ENCODE measurements at places on chromosomes 13 and 19.

DNA sequence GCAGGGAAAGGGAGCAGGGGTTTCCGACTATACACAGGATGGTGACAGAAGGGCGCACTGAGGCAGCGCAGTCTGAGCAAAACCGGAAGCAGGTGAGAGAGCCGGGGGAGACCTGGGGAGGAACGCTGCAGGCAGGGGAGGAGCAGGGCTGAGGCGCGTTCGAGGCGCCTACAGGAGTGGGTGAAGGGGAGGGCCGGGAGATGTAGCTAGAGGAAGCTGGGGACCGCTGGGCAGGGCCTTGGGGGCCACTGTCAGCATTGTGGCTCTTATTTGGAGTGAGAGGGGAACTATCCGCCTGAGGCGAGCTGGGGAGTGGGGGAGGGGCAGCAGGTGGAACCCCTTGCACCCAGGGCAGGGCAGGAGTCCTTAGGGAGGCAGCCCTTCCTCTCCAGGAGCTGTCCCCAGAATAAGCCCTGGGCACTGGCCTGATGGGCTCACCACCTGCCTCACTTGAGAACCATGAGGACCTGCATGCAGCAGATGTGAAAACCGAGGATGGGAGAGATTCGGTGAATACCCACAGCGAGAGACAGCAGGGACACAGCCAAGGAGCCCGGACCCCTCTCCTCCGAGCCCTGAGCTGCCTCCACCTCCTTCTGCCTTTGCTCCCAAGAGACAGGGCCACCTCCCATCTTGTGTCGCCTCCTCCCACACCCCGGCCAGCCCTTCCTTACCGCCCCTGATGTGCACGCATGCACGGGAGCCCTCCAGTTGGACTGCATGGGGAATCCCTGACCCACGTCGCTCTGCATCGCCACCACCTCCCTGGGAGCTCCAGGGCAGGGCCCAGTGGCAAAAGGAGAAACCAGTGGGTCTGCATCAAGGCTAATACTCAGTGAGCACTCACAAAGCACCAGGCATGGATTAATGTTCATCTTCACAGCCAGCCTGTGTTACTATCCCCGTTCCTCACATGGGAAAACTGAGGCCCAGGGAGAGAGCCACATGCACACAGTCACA, 10.3 kb downstream of the AKT2 start:
- peak; percentile 25 for DNase-seq

DNA sequence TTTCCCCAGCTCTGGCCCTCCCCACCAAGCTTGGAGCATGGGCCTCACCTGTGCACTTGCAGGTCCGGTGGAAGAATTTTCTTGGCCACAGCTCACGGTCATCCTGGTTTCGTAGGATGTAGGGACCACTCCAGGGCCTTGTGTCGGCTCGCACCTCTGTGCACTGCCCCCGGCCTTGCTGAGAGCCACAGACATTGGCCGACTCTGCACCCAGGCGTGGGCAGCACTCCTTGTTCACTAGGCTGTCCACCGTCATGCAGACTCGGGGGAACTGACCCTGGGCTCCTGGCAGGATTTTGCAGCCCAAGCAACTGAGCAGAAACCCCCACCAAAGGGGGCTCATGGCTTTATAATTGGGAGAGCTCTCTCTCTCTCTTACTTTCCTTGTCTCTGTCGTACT, 569 bp downstream of the DCT start:
- no peak for DNase-seq

DNA sequence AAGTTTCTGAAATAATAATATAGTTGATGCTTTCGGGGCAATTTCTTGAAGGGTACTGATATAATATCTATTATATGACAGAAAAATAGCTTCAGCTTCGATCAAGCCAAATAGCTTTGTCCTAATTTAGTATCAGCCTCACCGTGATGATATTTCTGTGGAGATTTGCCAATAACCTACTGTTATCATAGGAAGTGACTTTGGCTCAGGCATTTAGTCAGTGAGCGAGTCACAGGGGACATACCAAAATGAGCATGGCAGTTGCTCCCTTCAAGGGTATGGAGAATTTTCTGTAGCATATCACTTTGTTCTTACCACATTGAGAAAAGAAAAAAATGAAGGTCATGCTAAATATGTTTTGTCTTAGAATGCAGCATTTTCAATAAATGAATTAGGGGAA, 767.6 kb upstream of the SLITRK1 start:
- DNase-seq, result no peak

GRCh38 chr13:22168437-22169190, 497.7 kb downstream of the FGF9 start:
- no peak for DNase-seq

DNA sequence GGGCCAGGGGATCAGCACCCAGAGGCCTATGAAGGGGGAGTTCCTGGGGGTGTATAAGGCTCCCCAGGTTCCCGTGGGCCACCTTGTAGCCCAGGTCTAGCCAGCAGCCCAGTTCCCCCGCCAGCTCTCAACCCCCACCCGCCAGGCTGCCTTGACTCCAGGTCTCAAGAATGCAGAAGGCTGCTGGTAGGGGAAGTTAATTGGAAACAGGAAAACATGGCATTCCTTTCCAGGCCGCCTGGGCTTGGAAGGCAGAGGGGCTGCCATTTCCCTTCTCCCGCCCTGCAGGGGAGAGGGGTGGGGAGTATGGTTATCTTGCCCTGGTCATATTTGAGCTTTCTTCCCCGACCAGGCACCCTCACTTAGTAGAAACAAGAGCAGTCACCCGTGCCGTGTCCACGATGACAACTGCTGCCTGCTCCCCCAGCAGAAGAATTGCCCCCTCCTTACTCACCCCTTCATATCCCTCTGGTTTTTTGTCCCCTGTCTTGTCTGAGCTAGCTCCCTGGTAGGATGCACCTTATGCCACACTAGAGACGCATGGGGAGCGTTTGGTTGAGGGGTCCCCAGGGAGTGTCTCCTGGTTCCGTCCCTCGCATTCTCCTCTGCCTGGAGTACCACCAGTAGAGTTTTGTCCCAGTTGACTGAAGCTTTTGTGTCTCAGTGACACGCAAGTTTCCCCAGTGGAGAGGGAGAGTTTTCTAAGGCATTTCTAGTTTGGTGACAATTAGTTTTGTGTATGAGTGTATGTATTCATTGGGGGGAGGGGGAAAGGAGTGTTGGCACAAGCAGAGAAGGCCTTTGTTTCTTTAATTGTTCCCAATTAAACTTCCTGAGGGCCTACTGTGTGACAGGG, 4.5 kb downstream of the BICRA start:
- DNase-seq, result no peak

GRCh38 chr19:14106840-14107239, 10.7 kb downstream of the PRKACA start:
- DNase-seq, result no peak

GRCh38 chr13:59730026-59730425, 433.7 kb downstream of the DIAPH3 start:
- DNase-seq, result no peak

DNA sequence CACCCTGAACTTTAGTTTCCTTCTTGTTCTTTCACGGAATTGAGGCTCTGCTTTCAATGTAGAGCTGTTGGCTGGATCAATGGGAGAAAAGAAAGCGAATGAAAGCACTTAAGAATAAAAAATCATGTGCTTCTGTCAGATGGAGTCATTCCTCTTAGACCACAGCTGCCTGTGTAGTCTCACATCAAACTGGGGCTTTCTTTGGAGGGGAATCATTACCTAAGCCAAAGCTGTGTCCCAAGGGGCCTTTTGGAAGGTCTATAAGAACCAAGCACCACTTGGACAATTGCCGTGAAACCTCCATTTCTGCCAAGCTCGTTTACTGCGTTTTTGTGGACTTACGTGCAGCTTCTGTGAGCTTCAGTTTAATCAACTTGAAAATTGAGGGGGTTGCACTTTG, 44.2 kb upstream of the RNF113B start:
- no peak for DNase-seq

GRCh38 chr19:56222901-56223300, 20.8 kb downstream of the ZSCAN5C start:
- no peak for DNase-seq

GRCh38 chr19:31000913-31001312, 348.3 kb downstream of the TSHZ3 start:
- no peak for DNase-seq

DNA sequence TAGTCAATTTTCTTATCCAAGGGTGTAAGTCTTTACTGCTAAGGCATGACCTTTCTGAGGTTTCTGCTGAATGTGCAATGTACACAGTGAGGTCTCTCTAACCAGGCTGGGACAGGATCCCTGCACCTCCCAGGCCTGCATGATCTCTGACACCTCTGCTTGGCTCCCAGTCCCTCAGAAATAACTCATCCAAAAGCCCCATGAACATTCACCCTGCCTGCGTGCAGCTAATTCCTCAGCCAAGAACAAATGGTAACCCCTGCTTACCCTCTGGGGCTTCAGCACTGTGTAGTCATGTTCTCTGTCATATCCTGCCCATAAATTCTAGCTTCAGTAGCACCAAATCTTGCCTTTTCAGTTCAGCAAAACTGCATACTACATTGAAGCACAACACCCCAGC, 1146.3 kb upstream of the MIR17HG start:
- no peak for DNase-seq

DNA sequence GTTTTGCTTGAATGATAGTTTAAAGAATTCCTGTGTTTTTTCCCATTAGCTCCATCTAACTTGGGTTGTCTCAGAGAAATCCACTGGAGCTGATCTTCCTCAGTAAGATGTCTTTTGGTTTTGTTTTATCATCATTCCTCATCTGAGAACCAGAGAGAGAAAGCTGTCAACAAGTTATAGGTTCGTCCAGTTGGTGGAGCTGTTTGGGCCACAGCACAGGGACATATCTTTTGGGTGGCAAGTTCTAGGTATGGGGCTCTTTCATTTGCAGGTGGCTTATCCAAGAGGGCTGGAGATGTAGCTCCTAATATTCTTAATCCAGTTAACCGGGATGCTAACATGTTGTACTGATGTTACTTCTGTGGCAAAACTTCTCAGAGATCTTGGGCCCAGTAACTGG, 174.2 kb downstream of the KCNRG start:
- DNase-seq, result no peak

- no peak for DNase-seq
Observed at GRCh38 chr19:11624069-11624463, 26.8 kb downstream of the ZNF627 start.

DNA sequence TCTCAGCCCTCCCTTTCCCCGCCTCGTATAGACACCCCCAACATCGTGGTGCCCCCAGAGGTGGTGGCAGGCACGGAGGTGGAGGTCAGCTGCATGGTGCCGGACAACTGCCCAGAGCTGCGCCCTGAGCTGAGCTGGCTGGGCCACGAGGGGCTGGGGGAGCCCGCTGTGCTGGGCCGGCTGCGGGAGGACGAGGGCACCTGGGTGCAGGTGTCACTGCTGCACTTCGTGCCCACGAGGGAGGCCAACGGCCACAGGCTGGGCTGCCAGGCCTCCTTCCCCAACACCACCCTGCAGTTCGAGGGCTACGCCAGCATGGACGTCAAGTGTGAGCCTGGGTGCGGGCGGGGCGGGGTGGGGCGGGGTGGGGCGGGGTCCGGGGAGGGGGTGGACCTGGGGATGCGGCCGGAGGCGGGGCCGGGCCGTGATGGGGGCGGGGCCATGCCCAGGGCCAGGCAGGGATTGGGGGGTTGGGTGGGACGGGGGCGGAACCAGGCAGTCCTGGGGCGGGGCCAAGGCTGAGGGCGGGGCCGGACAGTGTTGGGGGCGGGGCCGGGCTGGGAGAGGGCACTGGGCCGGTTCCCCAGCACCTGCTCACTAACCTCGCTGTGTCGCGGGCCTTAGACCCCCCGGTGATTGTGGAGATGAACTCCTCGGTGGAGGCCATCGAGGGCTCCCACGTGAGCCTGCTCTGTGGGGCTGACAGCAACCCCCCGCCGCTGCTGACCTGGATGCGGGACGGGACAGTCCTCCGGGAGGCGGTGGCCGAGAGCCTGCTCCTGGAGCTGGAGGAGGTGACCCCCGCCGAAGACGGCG, 7.8 kb downstream of the MAG start:
- DNase-seq, result no peak

GRCh38 chr13:36248700-36249099, 34.3 kb upstream of the SOHLH2 start:
- DNase-seq, result no peak

- DNase-seq, result peak; percentile 90
Observed at GRCh38 chr19:45677351-45678230, 9.6 kb downstream of the GIPR start.

- DNase-seq, result no peak
Observed at GRCh38 chr13:112636401-112636975, 48.5 kb upstream of the TUBGCP3 start.

- no peak for DNase-seq
Observed at GRCh38 chr19:40954573-40954972, 36.5 kb upstream of the CYP2B6 start.

DNA sequence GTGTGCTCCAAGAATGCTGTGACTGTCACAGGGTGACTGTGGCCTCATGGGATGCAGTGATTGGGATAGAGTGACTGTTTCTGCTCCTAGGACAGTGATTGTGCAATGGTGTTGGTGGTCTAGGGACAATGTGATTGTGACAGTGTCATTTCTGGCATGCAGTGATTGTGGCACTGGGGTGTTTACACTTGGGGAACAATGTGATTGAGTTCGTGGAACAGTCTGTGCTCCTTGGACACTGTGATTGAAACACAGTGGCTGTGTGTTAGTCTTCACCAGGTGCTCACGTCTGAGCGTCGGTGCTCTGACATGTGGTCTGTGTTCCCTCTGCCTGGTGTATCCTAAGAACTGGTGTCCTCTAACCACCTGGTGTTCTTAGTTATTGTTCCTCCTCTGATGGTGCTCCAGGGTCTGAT, 1.7 kb downstream of the PDE4A start:
- DNase-seq, result no peak

GRCh38 chr13:38530492-38530891, 156.4 kb upstream of the FREM2 start:
- DNase-seq, result no peak

DNA sequence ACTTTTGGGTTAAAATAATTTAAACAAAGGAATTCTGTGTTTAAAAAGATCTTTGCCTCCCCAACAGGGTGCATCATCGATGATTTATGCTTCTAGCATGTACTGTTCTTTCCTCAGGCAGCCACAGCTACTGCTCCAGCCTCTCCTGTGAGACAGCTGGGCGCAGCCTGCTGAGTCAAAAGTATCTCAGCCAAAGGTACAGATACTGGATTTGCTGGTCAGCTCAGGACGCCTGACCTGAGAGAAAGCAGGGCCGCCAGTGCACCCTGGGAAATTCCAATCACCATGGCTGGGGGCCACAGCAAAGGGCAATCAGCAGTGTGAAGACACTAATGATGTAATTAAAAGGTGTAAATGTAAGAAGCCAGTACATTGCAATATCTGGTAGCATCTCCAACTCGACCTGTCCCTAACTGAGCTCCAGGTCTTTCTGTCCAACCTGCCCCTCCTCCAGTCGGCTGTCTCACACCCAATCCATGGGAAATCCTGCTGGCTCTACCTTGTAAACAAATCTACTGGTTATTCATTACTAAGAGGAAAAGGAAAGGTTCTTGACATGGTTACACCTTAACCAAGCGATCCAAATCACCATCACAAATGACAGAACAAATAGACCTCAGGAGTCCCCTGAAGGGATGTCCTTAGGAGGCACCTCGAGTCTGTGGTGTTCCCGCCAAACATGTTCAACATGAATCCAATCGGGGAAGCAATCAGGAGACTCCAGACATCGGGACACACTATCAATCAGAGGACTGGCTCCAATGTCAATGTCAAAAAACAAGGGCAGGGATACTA, 7.3 kb downstream of the OPA3 start:
- DNase-seq, result no peak

GRCh38 chr13:71663431-71663830, 203.6 kb downstream of the DACH1 start:
- DNase-seq, result no peak

Data from naive thymus-derived CD8-positive, alpha-beta T cell (primary cell).